AML-193 (cell line): ENCODE measurements at places on chromosomes 16 and 17.
A peak's percentile ranks its signal among the peaks of the same experiment; 100 is the strongest.

DNA sequence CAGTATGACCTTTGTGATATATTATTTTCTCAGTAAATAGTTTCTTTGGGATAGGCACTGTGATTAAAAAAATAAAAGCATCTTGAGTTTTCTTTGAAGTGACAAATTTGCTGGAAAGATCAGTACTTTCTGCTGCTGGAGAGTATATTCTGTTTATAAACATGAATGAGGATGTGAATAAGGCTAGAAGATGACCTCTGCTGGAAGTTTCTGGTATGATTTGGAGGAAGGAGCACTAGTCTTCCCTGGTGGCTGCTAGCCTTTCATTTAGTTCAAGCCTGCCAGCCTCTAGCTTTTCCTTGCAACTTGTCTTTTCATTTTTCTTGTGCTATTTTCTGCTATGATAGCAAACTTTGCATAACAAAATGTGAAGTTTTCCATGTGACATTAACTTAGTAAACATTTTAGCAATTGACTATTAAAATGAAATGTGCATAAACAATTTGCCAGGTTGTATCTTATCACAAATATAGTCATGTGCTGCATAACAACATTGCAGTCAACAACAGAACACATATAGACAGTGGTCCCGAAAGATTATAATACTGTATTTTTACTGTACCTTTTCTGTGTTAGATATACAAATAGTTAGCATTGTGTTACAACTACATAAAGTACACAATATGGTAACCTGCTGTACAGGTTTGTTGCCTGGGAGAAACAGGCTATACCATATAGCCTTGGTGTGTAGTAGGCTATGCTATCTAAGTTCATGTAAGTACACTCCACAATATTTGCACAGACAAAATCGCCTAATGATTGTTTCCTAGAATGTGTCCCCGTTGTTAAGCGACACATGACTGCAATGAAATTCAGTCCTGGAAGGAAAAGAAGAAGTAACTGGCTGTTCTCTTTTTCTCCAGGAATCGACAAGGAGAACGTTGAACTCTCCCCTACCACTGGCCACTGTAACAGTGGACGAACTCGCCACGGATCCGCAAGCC, 18.1 kb upstream of the RAB11FIP4 start:
- DNase-seq, result peak; percentile 50

GRCh38 chr17:20278805-20279204, 188.5 kb downstream of the LGALS9B start:
- DNase-seq, result no peak

DNA sequence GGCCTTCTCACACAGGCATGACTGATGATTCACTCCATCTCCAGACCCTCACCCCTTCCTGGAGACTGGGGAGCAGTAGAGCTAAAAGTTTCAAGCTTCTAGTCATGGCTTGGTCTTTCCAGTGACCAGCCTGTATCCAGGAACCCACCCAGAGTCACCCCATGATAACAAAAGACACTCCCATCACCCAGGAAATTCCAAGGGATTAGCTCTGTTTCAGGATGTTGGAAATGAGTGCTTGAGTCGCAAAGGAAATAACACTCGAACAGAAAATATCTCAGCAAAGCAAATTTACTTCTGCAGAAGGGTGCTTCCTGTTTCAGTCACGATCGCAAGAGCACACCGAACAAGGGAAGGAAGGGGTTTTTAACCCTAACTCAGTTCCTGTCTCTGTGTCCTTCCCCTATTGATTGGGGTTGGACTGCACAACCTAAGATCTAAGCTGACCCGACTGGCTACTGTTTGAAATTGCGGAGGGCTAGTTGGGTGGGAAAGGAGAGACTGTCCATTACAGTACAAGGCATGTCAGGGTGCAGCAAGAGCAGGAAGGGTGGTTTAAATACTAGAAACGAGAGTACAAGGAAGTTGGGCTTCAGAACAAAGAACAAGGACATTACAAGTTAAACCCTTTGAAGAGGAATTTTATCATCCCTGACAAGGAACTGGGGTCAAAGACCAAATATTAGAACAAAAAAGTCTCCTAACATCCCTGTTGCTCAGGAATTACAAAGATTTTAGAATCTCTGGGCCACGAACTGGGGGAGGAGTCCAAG, 224.4 kb upstream of the CACNG5 start:
- no peak for DNase-seq

DNA sequence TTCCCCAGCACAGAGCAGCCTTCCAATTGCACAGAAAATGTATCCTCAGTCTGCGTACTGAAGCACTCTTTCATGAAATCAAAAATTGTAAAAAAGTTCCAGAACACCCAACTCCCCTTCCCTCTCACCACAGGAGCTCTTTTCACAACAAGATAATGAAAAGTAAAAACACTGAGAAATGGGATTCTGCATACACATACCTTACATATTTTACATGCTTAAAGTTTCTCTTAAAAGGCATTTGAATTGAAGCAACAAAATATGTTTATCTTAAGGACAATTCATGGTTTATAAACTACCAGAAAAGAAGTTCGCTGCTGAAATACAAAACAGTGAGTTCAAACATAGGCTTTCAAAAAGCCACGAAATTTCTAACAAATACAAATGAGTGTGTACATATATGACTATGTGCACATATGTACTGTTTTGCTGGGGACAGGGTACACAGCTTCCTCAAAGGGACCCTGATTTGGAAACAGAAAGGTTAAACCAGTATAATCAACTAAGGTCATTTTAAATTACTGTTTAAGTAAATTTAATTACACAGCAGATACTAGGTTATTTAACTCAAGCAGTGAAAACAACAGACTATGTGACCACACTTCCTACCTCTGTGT, 33.8 kb downstream of the COG1 start:
- DNase-seq, result no peak

- no peak for DNase-seq
Observed at GRCh38 chr16:35795361-35796029, 2336.1 kb downstream of the TP53TG3F start.

DNA sequence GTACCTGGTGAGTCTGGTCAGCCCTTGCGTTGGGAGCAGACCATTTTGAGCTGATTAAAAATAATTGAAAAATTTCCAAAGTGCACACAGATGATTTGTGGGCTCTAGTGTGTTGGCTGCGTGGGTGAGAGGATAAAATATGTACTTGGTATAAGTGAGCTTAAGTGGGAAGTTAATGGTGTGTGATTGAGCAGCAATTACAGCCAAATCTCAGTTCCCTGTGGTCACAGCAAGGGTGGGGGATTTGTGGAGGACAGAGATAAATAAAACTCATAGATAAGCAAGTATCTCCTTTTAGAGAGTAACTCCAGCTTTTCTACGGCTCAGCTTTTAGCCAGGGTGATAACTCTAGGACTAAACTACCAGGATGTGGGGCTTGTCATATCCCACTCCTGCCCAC, 390.4 kb downstream of the UTP18 start:
- no peak for DNase-seq

GRCh38 chr16:14399378-14400284, 230.4 kb downstream of the PARN start:
- no peak for DNase-seq

DNA sequence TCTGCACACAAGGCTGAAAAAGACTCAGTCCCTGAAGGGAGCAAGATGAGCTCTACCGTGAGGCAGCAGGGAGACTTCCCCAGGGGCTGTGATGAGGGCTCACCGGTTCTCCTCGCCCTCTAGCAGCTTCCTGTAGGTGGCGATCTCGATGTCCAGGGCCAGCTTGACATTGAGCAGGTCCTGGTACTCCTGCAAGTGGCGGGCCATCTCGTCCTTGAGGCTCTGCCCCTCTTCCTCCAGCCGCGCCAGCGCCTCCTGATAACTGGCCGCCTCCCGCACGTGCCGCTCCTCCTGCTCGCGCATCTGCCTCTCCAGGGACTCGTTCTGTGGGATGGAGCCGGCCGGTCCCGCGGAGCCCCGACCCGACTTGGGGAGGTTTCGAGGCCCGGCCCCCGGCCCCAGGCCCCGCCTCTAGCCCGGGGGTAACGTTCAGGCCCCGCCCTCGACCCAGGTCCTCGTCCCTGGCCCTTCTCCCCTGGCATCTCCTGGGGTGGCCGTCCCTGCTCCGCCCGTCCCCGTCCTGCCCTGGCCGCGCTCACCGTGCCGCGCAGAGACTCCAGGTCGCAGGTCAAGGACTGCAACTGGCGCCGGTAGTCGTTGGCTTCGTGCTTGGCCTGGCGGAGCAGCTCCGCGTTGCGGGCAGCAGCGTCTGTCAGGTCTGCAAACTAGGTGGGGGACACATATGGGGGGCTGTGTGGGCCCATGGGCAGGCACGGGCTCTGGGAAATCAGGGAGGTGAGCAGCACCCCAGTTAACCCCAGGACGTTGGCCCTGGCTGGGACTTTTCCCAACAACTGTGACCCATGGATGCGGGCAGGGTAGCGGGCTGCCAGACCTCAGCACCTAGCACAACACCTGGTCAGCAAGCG, 3.9 kb downstream of the GFAP start:
- peak; percentile 46 for DNase-seq

DNA sequence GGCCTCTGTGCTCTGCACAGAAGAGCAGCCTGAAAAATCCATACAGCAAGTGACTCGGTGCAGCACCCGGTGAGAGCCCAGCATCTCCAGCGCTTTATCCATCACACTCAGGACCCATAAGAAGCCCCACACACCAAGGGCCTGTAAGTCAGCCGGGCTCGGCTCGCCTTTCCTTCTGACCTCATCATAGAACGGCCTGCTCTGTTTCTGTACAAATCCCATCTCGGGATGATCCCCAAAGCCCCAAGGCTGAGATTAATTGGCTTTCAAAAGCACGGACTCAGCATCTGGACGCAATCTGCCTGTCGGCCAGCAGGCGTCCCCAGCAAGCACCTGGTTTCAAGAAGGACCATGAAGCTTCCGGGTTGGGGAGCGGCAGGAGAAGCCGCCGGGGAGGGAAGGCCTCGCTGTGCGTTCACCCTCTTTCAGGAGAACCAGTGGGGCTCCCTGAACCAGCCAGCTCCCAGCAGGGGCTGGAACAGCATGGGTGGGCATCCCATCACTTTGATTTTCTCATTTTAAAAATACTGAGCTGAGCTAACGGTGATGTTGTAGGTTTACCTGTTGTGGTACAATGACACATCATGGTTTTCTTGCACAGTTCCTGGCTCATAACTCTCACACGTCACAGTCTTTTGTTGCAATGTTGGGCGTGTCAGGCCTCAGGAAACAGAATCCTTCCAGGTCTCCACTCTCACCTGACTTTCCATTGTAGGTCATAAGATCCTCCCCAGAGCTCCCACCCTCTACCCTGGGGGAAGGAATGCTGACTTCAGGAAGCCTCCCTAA, 6.7 kb downstream of the CCDC57 start:
- peak; percentile 93 for DNase-seq

DNA sequence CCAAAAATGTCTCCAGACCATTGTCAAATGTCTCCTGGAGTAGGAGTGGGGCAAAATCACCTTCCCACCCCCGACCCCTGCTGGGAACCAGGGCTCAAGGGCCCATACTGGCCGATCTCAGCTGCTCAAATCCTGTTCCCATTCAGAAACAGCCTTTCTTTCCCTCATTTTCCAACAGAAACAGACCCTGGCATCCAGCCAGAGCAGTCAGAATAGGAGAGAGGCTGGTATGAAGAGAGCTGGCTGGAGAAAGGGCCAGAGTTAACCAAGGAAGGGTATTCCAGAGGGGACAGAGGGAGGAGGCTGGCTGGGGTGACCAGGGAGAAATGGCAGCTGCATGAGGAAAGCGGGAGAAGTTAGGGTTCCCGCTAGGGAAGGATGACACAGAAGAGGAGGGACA, 199.1 kb downstream of the XYLT1 start:
- DNase-seq, result no peak

GRCh38 chr16:54178478-54178976, 108.1 kb downstream of the IRX3 start:
- no peak for DNase-seq

DNA sequence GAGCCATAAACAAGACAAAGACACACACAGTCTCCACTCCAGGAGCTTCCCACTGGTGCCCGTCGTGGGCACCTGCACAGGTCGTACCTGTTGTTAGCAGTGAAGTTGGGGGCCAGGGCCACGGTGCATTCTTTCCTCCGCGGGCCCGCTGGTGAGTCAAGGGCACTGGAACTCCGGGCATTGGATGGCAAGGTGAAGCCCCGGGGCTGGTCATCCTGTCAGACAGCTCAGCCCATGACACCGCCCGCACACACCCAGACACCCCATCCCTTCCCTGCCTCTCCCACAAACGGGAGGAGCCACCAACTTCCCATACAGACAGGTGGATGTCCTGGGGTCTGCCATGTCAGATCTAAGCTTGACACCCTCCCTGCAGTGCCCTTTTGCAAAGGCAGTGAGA, 16.1 kb downstream of the CEP131 start:
- no peak for DNase-seq

DNA sequence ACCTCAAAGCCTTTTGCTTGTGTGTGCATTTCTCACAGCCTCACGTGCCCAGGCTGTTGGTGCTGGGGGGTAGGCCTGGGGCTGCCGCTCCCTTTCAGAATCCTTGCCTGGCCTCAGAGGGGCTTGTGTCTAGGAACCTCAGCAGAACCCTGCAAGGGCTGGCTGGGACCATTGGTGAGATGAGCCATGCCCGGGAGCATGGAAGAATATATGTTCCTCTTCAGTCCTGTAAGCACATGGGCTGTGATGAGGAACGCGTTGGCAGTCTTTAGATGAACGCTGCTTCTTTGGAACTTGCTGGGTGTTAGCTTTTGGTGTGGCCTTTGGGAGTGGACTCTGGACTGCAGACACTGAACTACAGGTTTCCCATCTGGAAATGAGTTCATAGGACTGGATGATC, 32.0 kb upstream of the SLC5A10 start:
- DNase-seq, result no peak

DNA sequence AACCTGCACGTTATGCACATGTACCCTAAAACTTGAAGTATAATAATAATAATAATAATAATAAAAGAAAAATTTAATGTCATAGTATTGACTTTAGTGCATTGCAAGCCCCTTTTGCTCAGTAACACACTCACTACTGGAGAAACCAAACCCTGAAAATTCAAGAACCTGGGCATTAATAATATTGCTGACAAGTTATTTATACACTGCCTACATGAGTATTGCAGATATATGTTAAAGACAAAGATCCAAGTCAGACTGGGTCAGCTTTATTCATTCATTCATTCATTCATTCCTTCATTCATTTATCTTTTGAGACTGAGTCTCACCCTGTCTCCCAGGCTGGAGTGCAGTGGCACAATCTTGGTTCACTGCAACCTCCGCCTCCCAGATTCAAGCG, 1711.2 kb downstream of the TP53TG3F start:
- DNase-seq, result no peak

DNA sequence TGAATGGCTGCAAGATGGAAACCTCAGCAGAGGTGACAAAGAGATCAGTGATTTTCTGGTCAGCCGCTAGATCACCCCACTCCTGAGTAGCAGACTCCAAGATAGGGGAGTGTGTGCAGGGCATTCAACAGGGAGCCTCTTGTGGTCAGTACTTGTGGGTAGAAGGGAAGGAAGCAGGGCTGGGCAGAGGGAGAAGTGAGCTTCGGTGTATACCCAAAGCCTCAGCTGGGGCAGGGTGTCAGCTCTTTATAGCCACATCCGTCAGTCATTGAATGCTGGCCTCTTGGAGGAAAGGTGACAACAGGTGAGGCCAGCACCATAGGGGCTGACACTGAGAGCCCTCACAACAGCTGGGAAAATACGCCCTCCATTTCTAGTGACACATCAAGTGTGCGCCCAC, 2.2 kb upstream of the SLC12A3 start:
- peak; percentile 53 for DNase-seq

- no peak for DNase-seq
Observed at GRCh38 chr16:75380870-75381269, 52.4 kb downstream of the CFDP1 start.

GRCh38 chr16:57619133-57619605, 9.3 kb upstream of the ADGRG1 start:
- no peak for DNase-seq

- no peak for DNase-seq
Observed at GRCh38 chr17:53560953-53561352, 261.8 kb upstream of the KIF2B start.
